ENCODE measurements at places on chromosomes 16 and 17. TPM values are rescaled to one million over a fixed set of nuclear protein-coding genes. Genes with fewer than 3 reads are reported as not detected.

NFE2L1 gene
- total RNA-seq = 162 TPM

CACNG3 gene
- not detected for total RNA-seq

TMEM114 gene
- total RNA-seq = not detected

TPSAB1 gene
- not detected for total RNA-seq

PPP1R27 gene
- total RNA-seq = under 0.01 TPM

NHERF2 gene
- 16.9 TPM for total RNA-seq

MFSD6L gene
- total RNA-seq = not detected

GPR179 gene
- total RNA-seq = under 0.01 TPM

CLEC3A gene
- total RNA-seq = not detected

SLC9A5 gene
- 1.0 TPM for total RNA-seq

PDILT gene
- total RNA-seq = not detected

Measured in fibroblast of lung (primary cell).